ENCODE measurements at places on chromosomes 2 and 18.
A peak's percentile ranks its signal among the peaks of the same experiment; 100 is the strongest.

- DNase-seq: no peak
Observed at GRCh38 chr2:74500578-74500946, 1.2 kb upstream of the LBX2 start.

GRCh38 chr2:118372886-118373830 lies 284.9 kb downstream of the INSIG2 start:
- peak; percentile 53 for DNase-seq

- DNase-seq: no peak
Observed at GRCh38 chr2:215188078-215188477, 49.7 kb upstream of the ABCA12 start.

DNA sequence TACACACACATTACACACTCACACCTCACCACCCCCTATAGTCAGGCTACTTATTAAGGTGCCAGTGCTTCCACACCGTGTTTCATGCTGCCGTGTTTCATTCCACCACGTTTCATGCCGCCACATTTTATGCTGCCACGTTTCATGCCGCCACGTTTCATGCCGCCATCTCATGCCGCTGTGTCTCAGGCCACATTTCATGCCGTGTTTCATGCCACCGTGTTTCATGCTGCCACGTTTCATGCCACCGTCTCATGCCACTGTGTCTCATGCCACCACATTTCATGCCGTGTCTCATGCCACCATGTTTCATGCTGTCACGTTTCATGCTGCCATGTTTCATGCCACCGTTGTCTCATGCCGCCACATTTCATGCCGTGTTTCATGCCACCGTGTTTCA lies 65.1 kb downstream of the MBOAT2 start:
- DNase-seq: no peak

DNA sequence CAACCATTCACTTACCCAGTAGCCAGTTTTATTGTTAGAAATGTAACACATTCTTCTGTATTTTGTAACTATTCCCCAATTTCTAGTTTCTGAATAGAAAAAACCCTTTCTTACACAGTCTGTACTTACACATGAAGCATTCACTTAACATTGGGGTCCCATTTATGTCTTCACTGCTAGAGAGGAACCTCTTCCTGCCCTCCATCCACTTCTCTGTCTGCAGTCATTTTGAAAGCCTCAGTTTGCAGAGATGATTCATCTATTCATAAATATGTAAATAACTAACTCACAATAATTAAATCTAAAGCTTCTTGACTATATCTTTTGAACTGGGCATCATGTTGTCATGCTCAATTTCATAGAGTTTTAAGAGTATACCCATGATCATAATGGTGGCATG lies 55.9 kb downstream of the ZRANB3 start:
- no peak for DNase-seq

- peak; percentile 89 for DNase-seq
Observed at GRCh38 chr2:54520687-54521086, 64.6 kb downstream of the SPTBN1 start.

DNA sequence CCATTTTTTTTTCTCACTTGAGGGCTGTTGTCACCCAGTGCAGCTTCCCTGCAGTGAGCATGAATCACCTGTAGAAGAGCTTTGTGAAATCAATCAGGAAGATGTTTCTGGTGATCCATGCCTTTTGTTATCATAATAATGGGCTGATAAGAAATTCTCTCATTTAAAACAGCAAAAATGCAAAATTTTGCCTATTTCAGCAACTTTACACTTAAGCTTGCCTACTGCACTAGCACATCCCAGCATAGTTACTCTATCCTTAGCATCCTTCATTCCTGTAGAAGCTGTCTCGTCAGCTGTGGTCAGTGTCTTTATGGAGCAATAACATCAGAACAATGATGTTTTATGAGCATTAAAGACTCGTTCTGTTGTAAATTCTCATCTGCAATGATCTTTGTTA lies 178.6 kb upstream of the ZNF804A start:
- no peak for DNase-seq

- DNase-seq: no peak
Observed at GRCh38 chr2:69983392-69983966, 22.0 kb upstream of the ASPRV1 start.

GRCh38 chr2:238114331-238114841 lies 14.2 kb downstream of the ESPNL start:
- no peak for DNase-seq

DNA sequence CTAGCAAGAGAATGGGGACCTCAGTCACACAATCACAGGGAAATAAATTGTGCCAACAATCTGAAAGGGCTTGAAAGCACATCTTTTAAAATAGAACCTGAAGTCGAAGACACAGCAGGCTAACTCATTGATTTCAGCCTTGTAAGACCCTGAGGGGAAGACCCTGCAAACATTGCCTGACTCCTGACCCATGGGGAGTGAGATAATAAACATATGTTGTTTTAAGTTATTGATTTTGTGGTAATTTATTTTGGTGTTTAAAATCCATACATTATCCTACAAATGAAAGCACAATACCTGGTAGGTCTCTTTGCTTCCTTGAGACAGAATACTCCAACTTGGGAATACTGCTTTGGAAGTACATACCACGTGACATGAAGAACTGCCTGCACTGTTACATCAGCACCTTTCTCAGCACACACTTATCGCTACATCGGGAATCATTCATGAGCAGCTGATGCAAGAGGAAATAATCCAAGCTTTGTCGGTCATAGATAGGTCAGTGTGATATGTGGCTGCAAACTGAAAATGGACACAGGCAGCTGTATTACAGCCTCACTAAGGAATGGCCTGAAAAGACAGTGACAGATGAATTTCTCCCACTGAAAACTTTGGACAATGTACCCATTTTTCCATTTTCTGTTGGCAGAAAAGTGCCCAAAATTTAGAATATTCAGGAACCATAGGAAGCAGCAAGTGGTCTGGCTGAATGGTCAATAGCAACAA lies 494.5 kb upstream of the MAP2 start:
- no peak for DNase-seq

DNA sequence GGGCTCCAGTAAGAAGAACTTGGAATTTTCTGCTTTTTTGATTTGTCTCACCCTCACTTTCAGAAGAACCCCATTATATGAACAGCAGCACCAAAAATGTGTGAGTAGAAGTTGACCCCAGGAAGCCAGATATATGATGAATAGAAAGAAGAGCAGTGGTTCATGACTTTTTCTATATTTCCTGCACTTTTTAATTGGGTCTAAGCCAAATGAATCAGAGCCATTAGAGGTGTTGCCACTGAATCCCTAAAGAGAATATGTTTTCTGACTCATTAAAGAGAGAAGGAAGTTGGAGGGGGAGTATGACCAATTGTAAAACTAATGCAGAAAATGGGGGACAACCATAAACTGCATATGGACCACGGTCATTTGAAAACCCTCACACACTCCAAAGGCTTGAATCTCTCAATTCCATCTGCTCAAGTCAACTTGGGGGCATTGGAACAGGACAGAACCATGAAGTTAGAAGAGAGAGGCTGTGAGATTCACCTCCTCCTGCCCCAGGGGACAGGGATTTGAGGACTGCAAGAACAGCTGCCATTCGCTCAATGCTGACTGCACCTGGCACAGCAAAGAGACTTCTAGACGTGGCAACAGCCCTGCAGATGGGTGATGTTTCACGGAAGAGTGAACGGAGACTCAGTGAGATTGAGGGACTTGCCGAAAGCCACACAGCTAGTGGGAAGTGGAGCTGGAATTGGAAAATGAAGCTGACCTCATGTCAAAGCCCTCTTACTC lies 3.0 kb downstream of the DAPL1 start:
- peak; percentile 75 for DNase-seq

- peak; percentile 10 for DNase-seq
Observed at GRCh38 chr2:172052000-172052983, 33.0 kb upstream of the DLX1 start.

DNA sequence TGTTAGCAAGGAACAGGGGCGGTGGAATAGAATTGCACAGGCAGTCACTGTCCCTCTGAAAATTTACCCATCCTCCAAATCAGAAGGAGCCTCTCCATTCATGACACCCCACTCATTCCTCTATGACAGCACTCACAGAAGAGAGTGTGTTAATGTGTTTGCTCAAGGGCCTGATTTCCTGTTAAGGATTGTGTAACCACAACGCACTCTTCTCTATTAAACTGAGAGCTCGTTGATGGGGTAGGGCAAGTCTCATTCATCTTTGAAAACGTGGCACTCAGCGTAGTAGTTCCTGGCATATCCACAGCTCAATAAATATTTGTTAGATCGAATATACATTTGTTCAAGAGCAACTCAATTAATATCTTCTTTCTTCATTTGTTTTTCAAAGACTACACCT lies 106.4 kb downstream of the VAPA start:
- no peak for DNase-seq

DNA sequence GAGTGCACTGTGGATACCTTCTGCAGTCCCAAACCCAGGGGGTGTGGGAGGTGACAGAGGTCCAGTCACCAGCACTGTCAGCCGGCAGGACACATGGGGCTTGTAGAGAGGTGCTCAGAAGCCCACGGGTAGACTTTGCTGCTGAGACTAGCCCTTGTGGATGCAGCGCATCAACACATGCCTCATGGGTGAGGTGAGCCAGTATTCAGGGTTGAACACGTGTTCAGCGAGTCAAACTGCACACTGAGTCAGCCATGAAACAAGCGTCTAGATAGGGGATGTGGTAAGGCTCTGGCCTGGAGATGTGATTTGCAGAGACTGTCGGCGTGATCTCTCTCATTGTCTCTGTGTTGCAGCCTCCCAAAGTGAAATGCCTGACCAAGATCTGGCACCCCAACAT lies 35.8 kb upstream of the SCLY start:
- peak; percentile 84 for DNase-seq

- no peak for DNase-seq
Observed at GRCh38 chr2:218615868-218616315, 8.2 kb downstream of the PLCD4 start.

GRCh38 chr2:205022841-205023240 lies 477.6 kb downstream of the PARD3B start:
- no peak for DNase-seq

GRCh38 chr2:220767591-220768255 lies 804.4 kb downstream of the EPHA4 start:
- no peak for DNase-seq

DNA sequence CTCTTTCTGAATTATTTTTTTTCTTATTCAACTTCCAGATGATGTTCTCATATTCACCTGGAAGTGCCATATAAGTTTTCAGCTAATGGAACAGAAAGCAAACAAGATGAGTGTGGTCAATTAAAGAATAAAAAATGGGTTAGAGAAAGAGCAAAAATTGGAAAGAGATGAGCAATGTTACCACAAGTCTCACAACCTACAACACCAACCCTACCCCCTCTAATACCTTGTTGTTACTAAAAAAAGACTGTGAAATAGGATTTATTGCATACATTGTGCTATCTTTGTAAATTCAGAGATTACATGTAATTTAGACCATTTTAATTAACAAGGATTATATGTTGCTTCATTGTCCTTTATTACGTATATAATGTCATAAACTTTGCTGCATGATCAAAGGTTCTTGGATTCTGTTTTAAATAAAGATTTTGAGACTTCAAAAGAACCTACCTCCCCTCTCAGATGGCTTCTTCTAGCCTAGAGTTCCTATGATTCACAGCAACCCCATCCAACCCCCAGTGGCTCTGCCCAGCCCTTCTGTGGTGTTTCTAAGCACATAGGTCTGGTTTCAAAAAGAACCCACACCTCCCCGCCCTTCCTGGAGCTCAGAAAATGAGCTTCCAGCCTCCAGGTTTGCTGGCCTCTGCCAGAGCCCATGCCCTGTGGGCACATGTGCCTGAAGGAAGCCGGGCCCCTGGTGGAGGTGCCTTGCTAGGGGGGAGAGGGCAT lies 24.7 kb downstream of the LGALSL start:
- no peak for DNase-seq

GRCh38 chr2:11411244-11411643 lies 54.7 kb downstream of the E2F6 start:
- no peak for DNase-seq

GRCh38 chr2:24507549-24507948 lies 16.5 kb downstream of the NCOA1 start:
- DNase-seq: no peak

DNA sequence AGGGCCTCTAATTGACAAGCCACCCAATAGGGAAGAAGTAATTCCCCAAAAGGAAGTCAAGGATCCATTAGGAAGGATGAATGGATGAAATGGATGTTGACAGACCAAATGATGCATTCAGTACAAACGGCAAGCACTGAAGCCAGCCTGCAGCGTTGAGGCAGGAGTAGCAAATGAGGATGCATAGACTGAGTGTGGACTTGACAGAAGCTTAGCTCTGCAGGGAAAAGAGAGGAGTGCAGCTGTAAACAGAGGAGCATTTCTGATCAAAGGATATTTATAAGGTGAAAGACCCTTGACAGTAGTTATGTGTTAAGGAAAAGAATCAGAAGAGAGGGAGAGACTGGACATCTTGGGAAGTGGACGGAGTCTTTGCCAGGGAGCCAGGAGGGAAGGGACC lies 253.2 kb upstream of the RAB12 start:
- DNase-seq: no peak

GRCh38 chr2:219155054-219155644 lies 5.5 kb downstream of the NHEJ1 start:
- peak; percentile 77 for DNase-seq

DNA sequence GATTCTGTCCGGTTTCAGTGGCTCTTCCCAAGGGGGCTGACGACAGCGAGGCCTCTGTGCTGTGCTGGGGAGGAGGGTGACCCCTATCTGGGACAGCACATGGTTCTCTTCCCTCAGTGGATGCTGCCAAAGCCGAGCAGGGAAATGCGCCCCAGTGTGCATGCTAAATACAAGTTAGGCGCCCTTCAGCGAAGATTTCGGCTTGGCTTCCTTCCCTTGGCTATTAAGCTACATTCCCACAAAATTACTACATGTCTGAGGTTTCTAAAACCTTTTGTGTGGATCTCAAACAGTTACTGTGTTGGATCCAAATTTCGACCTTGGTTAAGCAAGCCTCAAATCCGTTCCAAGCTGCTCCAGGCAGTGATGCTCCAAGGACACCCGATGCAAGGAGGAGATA lies 440.3 kb downstream of the NRXN1 start:
- no peak for DNase-seq

- no peak for DNase-seq
Observed at GRCh38 chr2:224584785-224585210, 365 bp downstream of the CUL3 start.

DNA sequence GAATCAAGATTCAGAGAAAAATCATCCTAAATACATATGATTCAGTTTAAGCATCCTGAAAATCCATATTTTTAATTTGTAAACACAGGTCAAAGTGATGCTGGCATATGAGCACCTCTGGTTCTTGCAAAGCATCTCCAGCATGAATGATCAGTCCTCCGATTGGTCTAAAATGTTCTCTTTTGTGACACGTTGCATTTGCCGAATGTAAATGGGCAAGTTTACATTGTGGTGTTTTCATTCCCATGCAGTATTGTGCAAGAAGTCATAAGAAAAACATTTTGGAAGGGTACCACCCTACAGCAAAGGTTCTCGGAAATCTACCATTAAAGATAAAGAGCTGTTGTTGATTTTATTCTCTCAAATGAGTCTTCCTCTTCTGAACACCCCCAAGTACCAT lies 108.0 kb upstream of the UNC80 start:
- no peak for DNase-seq

Data from fibroblast of mammary gland (primary cell).